ENCODE measurements at places on chromosomes 16 and 17.

GRCh38 chr17:58184986-58185761, 7.4 kb upstream of the EPX start:
- DNase-seq = no peak

- DNase-seq = no peak
These were observed 72.3 kb upstream of the LHX1 start for GRCh38 chr17:36864827-36865430.

GRCh38 chr17:12995896-12996295, 21.9 kb downstream of the ELAC2 start:
- DNase-seq = no peak

DNA sequence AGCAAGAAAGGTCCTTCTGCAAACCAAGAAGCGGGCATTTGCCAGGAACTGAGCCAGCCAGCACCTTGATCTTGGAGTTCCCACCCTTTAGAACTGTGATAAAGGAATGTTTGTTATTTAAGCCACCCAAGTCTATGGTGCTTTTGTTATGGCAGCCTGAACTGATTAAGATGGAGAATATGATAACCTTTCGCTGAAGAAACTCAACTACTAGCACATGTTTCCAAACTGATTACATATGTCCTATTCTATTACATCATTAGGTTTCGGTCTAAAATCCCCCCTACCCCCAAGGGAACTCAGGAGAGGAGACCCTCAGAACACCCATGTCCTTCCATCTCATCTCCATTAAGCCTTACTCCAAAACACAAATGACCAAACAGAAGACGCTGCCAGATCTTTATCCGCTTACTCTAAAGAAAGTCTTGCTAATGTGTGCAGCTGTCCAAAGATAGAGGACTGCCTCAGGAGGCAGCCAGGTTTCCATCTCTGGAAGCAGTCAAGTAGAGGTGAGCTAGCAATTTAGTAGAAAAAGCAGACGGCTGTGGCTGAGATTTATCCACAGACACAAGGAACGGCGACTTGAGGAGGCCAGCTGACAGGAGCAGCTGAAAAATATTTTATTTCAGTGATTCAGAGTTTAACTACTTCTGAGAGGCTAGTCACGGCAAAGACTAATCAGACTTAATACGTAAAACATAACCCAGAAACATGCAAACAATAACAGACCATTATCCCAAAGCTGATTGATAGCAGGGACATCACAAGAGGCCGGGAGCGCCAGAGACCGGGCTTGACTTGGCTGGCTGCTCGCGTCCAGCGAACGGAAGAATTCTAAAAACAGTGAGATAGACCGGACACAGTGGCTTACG, 611.4 kb upstream of the CDH5 start:
- no peak for DNase-seq

DNA sequence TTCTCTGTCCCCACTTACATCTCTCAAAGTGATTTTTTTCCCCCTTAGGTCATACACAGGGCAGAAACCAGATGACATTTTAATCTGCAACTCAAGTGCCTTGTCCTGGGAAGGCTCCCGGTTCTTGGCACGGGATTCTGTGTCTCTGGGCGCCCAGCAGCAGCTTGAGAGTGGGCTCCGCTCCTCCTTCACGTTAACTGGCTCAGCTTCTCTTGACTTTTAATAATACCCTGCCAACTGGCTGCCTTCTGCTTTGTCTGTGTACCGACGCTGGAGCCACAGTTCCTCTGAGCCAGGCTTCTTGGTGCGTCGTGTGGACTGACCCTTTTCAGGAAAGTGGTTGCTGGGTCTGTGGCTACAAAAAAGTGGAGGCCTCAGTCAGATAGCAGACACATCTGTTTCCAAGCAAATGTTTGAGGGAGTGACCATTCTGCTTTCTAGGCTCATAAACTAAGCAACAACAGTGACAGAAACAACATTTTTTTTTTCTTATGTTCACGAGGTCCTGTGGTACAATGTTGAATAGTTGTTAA, 64.9 kb downstream of the IRF8 start:
- no peak for DNase-seq

DNA sequence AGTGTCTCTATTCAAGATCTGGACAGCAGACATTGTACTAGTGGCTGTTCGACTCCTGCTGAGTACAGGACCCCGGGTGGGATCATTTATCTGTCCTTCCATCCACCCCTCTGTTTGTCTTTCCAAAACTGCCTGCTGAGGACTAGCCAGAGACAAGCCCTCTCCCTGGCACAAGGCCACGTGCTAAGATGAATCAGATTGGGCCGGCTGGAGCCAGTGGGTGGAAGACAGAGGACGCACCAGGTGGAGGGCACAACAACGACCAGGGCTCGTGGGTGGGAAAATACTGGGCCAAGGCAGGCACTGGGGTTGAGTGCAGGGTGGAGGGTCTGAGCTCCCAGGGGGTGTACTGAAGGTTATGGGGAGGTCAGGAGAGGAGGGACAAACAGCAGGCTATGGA, 1.4 kb upstream of the CA7 start:
- no peak for DNase-seq

Data from stimulated activated CD8-positive, alpha-beta memory T cell treated with anti-CD3 and anti-CD28 coated beads, Interleukin-7, amount 100 ng/mL, for 4 hours (primary cell).